WTC11 (cell line): ENCODE measurements at places on chromosomes 16 and 17. TPM values are rescaled to one million over a fixed set of nuclear protein-coding genes. Genes with fewer than 3 reads are reported as not detected.
A peak's percentile ranks its signal among the peaks of the same experiment; 100 is the strongest.

Gene MYH10
- 226 to 236 TPM (median 231 TPM) in 3 replicates for total RNA-seq

Gene CIBAR2
- not detected in 3 replicates for total RNA-seq

Gene AANAT
- 0.17 to 0.57 TPM in 2 of 3 replicates, not detected in the other for total RNA-seq

Gene KRTAP4-7
- not detected in 3 replicates for total RNA-seq

Gene PIRT
- not detected in 3 replicates for total RNA-seq

GRCh38 chr16:69840975-69841374 is 78.8 kb downstream of the WWP2 start:
- H3K4me3 ChIP-seq = no peak overlapping the region
- no peak for DNase-seq
- H3K4me1 ChIP-seq = peaks cover 12% of the 10 kb centered on the region
- H3K27me3 ChIP-seq = no peaks in the 10 kb centered on the region
- H3K27ac ChIP-seq = peak overlapping the region; percentile 56
- peaks cover 15% of the 10 kb centered on the region for H3K36me3 ChIP-seq

DNA sequence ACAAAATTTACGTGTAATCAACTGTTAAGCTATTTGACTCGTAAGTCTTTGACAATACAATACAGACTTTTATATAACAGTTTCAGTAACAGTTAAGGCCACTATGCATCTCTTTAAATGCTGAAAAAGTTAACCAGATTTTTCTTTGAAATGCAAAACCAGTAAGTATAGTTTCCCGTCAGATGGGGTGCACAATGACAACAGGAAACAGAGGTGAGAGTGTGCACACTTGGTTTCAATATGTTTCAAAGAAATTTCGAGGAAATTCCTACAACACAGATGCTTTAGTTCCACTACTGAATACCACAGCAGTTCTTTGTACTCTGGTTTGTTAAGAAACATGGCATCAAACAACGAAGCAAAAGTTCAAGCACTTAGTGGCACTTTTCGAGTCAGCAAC is 48.4 kb downstream of the RNF157 start:
- no peak overlapping the region for H3K27ac ChIP-seq
- no peak overlapping the region for H3K4me3 ChIP-seq
- H3K36me3 ChIP-seq = no peaks in the 10 kb centered on the region

- H3K4me3 ChIP-seq = no peak overlapping the region
- H3K27me3 ChIP-seq = no peaks in the 10 kb centered on the region
- DNase-seq = no peak
- no peak overlapping the region for H3K27ac ChIP-seq
These were observed 32.8 kb downstream of the VAC14 start for GRCh38 chr16:70768203-70768580.

GRCh38 chr16:53457670-53458069 is 23.4 kb downstream of the RBL2 start:
- no peaks in the 10 kb centered on the region for H3K27me3 ChIP-seq
- H3K27ac ChIP-seq = no peak overlapping the region
- DNase-seq = no peak
- no peaks in the 10 kb centered on the region; the same call in 1 of the 2 replicates for H3K4me1 ChIP-seq

DNA sequence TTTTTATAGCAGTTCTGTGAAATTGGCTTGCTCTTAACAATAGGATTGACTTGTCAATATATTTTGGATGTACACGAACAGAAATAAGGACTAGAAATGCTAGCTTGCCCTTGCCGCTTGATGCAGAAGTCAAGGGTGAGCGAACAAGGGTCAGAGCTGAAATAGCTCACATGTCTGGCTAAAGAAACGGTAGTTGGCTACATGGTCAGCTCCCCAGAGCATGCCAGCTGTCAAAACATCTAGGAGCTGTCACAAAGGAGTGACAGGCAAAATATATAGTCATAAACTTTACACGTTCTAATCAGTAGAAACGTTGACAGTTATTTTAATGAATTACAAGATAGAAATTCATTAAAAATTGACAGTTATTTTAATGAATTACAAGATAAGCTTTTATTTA is 2.9 kb upstream of the MEIOB start:
- no peak overlapping the region for H3K4me3 ChIP-seq
- H3K27me3 ChIP-seq = peaks cover 43% of the 10 kb centered on the region
- no peak for DNase-seq
- no peaks in the 10 kb centered on the region; the same call in 1 of the 2 replicates for H3K4me1 ChIP-seq

GRCh38 chr16:53960954-53961616 is 257.1 kb downstream of the FTO start:
- DNase-seq = no peak
- no peak overlapping the region for H3K4me3 ChIP-seq
- 0 out of 2 replicates have a peak, but pooled peaks cover under 1% of the 10 kb centered on the region for H3K36me3 ChIP-seq
- H3K27me3 ChIP-seq = no peaks in the 10 kb centered on the region

GRCh38 chr16:27314161-27314723 is 468 bp downstream of the IL4R start:
- no peaks in the 10 kb centered on the region for H3K36me3 ChIP-seq
- peaks cover 35% of the 10 kb centered on the region for H3K4me1 ChIP-seq
- H3K27ac ChIP-seq = no peak overlapping the region
- DNase-seq = peak; percentile 34
- H3K4me3 ChIP-seq = peak overlapping the region; percentile 81

DNA sequence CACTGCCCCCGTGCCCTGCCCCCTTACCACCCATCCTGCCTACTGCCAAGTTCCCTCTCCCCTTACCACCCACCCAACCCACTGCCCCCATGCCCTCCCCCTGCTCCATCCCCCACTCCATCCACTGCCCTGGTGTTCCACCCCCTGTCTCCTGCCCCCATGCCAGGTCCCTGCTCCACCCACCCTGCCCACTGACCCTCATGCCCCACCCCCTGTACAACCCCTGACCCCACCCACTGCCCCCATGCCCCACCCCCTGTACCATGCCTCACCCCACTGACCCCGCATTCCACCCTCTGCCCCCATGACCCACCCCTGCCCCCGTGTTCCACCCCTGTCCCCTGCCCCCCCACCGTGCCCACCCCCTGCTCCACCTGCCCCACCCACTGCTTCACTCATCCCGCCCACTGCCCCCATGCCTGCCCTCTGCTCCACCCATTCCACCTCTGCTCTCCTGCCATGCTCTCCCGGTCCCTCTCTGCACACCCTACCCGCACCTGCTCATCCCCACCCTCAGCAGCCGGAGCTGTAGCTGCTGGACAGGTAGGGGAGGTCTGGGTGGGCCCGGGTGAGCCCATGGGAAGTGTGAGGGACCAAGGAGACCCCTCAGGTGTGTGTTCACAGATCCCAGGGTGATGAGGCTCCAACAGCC is 7.4 kb upstream of the FN3KRP start:
- no peaks in the 10 kb centered on the region for H3K36me3 ChIP-seq
- H3K27me3 ChIP-seq = peaks cover 6% of the 10 kb centered on the region
- H3K4me1 ChIP-seq = no peaks in the 10 kb centered on the region
- DNase-seq = no peak

DNA sequence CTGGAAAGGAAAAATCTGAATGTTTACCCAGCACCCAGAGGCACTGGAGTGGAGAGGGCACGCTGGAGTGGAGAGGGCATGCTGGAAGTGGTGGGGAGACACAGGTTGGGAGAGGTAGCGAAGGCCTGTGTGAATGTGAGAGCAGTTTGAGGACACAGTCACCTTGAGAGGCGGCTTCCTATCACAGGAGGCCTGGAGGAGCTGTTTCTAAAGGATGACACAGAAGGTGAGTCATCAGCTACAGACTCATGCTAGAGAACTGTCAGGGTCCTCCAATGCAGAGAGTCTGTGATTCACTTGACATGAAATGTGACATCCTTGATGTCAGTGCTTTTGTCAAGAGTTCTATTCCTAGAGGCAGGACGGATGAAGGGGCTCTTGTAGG is 13.8 kb downstream of the CTRL start:
- H3K36me3 ChIP-seq = no peaks in the 10 kb centered on the region; the same call in 1 of the 2 replicates
- H3K4me3 ChIP-seq = no peak overlapping the region
- no peaks in the 10 kb centered on the region; the same call in 1 of the 2 replicates for H3K27me3 ChIP-seq

- DNase-seq = no peak
- peaks cover 8% of the 10 kb centered on the region for H3K27me3 ChIP-seq
- no peak overlapping the region for H3K27ac ChIP-seq
- peaks cover 78% of the 10 kb centered on the region for H3K36me3 ChIP-seq
These were observed 6.8 kb upstream of the RBFOX1 start for GRCh38 chr16:7325834-7326233.

DNA sequence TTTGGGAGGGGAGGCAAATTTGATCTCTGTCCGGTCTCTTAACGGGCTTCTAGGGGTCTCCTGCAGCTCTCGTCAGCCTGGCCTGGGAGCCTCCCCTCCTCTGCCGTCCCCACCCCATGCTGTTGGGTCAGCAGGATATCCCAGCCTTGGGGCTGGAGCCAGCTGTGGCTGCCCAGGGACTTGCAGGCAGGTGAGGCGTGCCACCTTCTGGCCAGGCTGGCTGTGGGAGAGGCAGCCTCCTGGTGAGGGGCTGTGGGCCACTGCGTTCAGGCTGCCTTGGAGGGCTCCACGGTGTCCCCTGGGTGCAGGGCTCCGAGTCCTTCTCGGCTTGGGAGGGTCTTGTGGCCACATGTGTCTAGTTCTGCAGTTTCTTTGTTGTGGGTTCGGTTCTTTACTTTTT is 34.6 kb downstream of the TBCD start:
- DNase-seq = no peak
- no peaks in the 10 kb centered on the region for H3K27me3 ChIP-seq
- H3K4me3 ChIP-seq = no peak overlapping the region
- no peak overlapping the region for H3K27ac ChIP-seq
- peaks cover 5% of the 10 kb centered on the region for H3K4me1 ChIP-seq
- H3K36me3 ChIP-seq = peaks cover 35% of the 10 kb centered on the region

GRCh38 chr17:75410141-75410540 is 4.7 kb upstream of the GRB2 start:
- no peak overlapping the region for H3K4me3 ChIP-seq
- H3K27ac ChIP-seq = no peak overlapping the region
- DNase-seq = no peak
- peaks cover 9% of the 10 kb centered on the region for H3K27me3 ChIP-seq
- peaks cover 15% of the 10 kb centered on the region for H3K4me1 ChIP-seq
